NCI-H1105 (cell line): ENCODE measurements at places on chromosomes 11 and 22.

GRCh38 chr11:13434247-13435205 is 28.5 kb downstream of the BTBD10 start:
- DNase-seq, result no peak

DNA sequence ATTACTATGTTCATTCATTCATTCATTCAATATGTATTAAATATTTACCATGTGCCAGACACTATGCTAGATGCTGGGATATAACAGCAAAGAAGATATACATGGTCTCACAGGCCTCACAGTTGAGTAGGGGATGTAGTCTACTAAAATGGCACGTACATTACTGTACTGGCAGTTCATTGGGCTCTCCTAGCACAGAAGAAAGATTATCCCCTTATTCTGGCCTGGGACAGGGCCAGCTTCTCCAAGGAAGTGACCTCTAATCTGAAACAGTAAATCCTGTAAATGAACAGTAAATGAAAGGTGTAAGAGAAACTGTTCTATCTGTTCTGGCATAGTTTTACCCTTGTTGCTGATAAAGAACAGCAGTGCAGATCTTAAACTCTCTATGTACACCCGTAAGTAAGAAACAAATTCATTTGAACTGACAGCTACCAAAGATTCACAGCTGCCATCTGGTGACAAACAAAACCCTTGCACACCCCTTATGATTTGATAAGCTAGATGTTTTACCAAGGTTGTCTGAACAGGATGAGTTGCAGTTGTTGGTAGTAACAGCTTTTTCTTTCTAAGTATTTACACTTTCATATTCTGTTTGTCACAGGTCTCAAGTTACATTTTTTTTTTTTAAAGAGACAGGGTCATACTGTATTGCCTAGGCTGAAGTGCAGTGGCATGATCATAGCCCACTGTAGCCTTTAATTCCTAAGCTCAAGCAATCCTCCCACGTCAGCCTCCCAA is 263.1 kb downstream of the TMEM135 start:
- no peak for DNase-seq

DNA sequence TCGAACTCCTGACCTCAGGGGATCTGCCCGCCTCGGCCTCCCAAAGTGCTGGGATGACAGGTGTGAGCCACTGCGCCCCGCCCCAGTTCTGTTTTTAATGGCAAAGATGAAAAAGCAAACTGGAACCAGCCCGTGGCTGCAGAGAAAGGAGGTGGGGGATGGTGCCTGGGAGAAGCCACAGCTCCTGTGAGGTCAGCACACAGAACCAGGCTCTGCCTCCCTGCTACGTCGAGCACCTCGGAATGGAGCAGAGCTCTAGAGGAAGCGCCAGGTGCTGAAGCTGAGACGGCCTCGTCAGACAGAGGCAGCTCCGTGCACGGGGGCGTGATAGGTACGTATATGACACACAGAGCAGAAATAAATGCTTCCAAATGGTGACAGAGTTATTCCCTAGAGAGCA is 8.5 kb downstream of the DRD4 start:
- DNase-seq, result no peak

- no peak for DNase-seq
These were observed 280.6 kb downstream of the LARGE1 start for GRCh38 chr22:33639588-33640254.

DNA sequence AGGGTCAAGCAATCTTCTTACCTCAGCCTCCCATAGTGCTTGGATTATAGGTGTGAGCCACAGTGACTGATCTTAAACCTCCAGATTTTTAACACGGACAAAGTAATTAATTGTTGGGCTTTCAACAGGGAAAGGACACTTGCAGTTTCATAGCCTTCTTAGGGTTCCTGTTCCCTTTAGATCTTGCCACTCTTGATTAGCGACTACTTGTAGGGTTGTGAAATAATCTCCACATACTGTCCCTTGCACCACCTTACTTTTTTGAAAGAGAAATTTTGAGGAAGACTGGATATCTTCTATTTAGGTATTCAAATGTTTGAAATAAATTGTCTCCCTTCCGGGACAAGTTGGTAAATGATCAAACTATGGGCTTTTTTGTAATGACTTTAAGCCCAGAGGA is 7.6 kb downstream of the MS4A4E start:
- DNase-seq, result no peak

DNA sequence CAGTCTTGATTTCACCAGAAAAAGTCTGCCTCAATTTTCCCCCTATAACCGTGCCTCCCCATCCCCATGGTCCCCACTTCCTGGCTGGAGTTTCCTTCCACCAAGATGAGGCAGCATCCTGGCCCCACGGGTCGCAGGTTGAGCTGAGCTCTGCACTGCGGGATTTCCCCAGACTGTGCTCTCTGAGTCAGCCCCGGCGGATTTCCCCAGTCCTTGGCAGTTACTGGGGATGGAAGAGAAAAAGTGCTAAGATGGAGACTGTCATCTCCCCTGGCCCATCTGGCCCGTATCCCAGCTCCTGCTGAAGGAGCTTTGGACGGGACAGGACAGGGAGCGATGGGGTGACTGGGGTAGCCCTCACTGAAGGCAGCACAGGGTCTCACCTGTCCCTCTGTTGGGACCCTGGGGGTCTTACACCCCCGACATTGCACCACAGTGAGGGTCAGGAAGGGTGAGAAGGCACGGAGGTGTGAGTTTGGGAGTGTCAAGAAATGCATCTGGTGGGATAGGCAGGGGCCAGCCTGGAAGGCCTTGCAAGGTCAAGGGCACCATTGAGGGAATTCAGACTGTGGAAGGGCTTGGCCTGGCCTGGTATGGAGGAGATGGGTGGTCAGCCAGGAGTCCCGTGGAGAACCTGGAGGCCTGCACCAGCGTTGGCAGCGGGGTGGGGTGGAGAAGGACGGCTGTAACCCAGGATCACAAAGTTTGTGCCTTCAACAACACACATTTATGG is 36.5 kb downstream of the NADSYN1 start:
- DNase-seq, result no peak

GRCh38 chr11:122976734-122977469 is 4.7 kb downstream of the BSX start:
- no peak for DNase-seq

GRCh38 chr11:12478743-12479142 is 101.4 kb downstream of the PARVA start:
- no peak for DNase-seq

- DNase-seq, result no peak
These were observed 224.6 kb upstream of the CCDC90B start for GRCh38 chr11:83510530-83511460.

- no peak for DNase-seq
These were observed 194.3 kb upstream of the CTSC start for GRCh38 chr11:88531831-88532230.

GRCh38 chr11:45304111-45304991 is 18.2 kb upstream of the SYT13 start:
- no peak for DNase-seq

DNA sequence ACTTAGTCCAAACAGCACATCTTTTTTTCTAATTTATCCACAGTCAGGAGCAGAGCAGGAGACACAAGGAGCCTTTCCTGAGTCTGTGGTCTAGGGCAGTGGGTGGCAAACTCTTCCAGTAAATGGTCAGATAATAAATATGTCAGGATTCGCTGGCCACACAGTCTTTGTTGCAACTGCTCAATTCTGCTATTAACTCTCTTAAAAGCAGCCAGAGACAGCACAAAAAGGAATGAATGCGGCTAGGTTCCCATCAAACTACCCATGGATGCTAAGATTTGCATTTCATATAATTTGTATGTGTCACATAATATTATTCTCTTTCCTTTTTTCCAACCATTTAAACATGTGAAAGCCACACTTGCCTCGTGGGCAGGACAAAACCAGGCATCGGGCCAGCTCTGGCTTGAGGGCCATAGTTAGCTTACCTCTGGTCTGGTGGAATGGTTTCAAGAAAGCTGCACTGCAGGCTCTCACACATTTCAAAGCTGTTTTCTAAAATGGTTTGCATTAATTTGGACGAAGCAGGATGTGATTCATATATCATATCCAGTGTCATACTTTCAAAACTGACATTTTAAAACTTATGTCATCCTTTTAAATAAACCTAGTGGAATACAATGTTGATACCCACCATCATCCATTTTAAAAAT is 64.7 kb upstream of the CD5 start:
- DNase-seq, result no peak

DNA sequence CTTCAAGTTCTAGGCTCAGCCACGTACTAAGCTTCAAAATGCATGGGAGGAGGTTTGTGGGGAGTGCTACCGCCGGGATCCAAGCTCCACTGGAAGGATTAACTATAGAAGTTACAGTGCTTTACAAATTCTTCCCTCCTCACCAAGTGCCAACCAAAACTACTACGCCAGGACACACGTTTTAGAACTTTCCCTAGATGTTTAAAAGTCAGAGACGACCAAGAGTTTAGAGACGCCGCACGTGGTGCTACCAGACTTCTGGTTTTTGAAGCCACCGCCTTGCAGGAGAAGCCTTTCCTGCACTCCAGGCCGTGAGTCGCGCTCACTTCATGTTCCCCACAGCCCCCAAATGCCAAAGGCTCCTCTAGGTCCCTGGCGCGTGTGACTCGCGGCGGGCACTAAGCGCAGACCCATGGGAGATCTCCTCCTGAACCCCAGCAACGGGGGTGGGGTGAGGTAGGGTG is 734 bp downstream of the SNU13 start:
- DNase-seq, result peak; percentile 15

GRCh38 chr11:91133361-91133760 is 910.5 kb upstream of the CHORDC1 start:
- DNase-seq, result no peak

DNA sequence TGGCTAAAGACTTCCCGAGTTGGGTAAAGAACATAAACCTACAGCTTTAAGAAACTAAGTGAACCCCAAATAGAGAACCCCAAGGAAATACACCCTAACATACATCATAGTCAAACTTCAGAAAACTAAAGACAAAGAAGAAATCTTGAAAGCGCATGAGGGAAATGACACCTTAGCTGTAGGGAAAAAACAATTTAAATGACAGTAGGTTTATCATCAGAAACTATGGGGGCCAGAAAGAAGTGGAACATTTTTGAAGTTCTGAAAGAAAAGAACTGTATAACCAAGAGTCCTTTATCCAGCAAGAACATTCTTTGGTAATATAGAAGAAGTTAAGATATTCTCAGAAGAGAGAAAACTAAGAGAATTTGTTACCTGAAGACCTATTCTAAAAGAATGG is 15.5 kb upstream of the OR2AT4 start:
- no peak for DNase-seq

DNA sequence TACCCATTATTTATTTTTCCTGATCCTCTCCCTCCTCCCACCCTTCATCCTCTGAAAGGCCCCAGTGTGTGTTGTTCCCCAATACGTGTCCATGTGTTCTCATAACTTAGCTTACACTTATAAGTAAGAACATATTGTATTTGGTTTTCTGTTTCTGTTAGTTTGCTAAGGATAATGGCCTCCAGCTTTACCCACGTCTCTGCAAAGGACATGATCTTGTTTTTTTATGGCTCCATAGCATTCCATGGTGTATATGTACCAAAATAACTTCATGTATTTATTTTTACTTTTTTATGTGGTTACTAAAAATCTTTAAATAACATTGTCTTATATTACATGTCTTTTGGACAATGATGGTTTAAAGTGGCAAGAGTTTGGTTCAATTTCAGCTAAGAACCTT is 15.2 kb downstream of the PDGFD start:
- no peak for DNase-seq

GRCh38 chr11:84671325-84671999 is 955.7 kb downstream of the DLG2 start:
- DNase-seq, result no peak

GRCh38 chr11:100703801-100704575 is 16.9 kb downstream of the ARHGAP42 start:
- no peak for DNase-seq

DNA sequence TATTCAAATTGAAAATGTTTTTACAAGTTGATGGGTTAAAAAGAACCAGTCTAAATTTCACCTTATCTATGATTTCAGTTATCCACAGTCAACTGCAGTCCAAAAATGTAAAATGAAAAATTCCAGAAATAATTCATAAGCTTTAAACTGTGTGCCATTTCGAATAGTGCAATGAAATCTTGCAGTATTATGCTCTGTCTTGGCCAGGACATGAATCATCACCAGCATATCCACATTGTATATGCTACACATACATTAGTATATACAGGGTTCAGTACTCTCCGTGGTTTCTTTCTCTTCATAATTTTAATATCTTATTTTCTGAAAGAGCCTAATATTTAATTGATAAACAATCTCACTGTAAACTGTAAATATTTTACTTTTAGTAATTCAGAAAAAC is 45.9 kb downstream of the ARHGAP32 start:
- DNase-seq, result no peak

DNA sequence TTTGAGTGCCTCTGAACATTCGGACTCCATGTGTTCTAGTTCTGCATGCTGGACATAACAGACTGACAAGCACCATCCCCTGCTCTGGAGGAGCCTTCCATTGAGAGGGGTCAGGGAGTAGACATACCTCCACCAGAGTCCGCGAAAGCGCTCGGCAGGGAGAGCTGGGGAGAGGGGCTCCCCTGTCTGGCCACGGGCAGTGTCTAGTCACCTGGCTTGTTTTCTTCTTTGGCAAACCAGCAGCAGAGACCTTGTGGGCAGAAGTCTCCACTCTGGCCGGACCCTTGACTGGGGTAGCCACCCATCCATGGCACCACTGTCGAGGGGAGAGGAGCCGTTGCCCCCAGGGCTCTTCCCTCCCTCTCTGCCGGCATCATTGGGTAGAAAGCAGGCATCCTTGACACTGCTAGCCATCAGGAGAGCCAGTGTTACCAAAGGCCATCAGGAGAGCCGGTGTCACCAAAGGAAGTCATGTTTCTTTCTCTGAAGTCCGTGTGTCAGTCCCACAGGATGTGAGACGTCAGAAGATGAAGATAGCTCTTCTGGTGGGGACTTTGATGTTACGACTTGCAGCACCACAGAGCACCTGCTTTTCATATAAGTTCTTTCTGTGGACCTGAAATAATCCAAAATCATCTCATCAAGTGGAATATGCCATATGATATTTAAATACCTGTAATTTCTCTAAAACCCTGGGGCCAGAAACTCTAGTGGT is 305.6 kb downstream of the TBC1D22A start:
- DNase-seq, result no peak

- peak; percentile 39 for DNase-seq
These were observed 4.2 kb downstream of the IL17REL start for GRCh38 chr22:50008151-50009040.

GRCh38 chr11:58856806-58857205 is 12.3 kb upstream of the GLYATL2 start:
- DNase-seq, result no peak

GRCh38 chr11:119755356-119756071 is 26.5 kb upstream of the NECTIN1 start:
- DNase-seq, result no peak
